ENCODE measurements at places on chromosomes 7 and 10.

DNA sequence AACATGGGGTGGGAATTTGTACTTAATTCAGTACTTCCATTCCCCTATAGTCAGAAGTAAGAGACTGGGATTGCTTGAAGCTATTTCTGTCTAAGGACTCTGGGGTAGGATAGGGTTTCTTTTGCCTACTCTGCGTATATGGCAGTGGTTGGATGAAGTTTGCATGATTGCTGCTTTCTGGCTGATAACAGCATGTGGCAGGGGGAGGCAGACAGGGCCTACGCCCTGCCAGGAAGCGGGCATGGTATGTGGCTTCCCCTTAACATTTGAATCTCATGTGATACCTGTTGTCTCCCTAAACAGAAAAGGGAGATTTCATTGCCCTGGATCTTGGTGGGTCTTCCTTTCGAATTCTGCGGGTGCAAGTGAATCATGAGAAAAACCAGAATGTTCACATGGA lies 57.1 kb downstream of the TACR2 start:
- no peak for DNase-seq

GRCh38 chr10:21673668-21674067 lies 139.6 kb downstream of the MLLT10 start:
- DNase-seq, result no peak

DNA sequence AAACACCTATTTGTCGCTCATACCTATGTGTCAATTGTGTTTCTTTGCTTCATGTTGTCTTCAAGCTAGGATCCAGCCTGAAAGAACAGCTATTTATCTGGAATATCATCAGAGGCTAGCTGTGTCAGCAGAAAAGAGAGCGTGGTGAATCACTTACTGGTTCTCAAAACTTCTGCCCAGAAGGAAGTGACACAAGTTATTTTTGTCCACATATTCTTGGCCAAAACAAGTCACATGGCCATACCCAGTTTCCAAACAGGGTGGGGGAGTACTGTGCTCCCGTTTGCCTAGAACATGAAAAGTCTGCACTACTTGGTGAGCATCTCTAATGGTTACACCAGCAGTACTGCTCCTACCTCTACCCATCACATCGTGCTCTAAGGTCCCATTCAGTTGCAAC lies 160.9 kb upstream of the CSTF2T start:
- DNase-seq, result peak; percentile 63

DNA sequence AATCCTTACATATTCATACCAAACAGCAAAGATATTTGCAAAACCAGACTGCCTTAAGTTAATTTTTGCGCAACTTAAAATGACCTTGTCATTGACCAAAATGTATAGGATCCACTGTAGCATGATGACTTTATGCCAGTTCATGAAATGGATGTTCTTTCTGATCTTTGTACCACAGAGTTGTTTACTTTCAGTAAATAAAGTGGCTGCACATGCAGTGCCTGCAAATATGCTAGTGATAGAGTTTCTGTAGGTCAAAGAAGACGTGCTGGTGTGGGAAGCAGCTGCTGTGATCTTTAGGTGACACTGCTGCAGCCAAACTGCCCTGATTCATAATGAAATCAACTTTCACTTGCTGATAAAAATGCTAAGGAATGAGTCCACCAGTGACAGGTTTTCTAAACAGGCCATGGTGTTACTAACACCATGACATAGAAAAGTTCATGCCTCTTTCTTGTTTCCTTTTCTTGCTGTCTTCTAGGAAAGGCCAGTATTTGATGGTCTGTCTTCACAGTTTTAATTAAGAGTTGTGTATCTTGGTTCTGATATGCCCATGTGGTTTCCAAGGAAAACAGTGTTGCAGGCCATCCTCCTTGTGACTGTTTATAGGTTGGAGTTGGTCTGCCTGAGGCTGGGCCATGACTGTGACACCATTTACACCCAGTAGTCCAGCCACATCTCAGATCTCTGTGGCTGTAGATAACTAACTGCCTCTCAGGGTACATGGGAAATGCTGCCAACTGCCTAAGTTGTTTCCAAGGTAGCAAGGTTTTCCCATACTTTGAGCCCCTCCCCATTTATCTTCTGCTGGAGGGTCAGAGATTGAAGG lies 62.5 kb downstream of the INSYN2A start:
- DNase-seq, result no peak

DNA sequence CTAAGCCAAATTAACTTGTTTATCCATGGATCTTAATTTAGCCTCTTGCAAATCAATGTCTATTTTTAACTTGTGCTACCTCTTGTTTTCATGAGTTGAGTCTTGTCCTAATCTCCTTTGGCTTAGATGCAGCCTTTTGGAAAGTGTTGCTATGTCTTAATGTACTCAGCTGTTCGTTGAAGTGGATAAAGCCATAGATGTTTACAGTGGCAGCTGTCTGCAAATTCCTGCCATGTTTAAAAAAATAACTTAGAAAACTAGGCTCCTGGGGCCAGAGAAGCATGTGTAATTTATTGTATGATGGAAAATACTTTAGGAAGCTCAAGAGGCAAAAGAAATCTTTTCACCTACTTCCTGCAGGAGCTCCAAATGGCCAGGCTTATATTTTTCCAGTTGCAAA lies 253.1 kb upstream of the RHOBTB1 start:
- DNase-seq, result no peak

- no peak for DNase-seq
Measured at GRCh38 chr7:73642834-73643233, 18.5 kb upstream of the MLXIPL start.

GRCh38 chr7:158000160-158000559 lies 587.5 kb downstream of the PTPRN2 start:
- DNase-seq, result no peak

DNA sequence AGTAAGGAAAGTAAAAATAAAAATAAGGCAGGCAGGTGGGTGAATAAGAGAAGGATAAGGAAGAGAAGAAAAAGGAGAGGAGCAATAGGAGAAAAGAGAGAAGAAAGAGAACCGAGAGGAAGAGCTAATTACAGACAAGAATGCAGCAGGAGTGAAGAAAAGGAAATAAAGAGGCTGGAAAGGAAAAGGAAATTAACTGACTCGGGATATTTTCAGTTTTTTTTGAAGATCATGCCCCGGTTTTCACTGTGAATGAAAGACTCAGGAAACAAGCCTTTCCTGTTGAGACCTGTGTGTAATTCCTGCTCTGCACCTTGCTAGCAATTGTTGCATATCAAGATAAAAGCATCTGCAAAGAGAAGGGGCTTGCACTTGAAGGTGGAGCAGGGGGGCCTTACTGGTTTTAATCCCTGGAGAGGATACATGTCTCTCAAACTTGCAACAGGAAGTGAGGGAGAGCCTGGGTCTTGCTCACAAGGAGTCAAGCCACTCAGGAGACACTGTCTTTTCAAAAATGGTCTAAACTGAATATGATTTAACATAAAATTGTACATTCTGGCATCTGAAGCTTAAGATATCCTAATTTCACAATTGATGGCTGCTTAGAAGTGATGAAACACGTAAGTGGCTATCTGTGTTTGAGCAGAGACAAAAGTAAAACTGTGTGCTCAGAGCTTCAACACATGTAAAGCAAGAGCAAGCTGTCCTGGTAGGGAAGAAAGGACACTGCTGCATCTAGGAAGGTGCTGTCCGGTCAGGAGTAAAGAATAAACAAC lies 157.6 kb downstream of the FAM107B start:
- DNase-seq, result no peak

- no peak for DNase-seq
Measured at GRCh38 chr7:2202901-2203765, 29.6 kb downstream of the MAD1L1 start.

DNA sequence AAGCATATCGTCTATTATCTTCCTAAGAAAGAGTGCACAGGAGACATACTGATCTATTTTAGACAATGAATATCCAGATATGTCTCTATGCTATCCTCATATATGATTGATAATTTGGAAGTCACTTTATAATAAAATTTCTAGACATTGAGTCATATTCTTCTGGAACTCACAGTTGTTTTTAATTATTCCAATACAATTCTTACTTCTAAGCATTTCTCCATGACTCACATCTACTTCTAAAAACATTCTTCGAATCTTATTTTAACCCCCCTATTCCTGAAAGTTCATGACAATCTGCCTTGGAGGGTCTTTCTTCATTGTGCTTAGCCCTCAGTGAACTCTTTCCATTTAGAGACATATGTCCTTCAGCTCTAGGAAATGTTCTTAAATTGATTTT lies 368.1 kb downstream of the MDFIC start:
- DNase-seq, result no peak

GRCh38 chr10:81680359-81680758 lies 194.6 kb upstream of the NRG3 start:
- DNase-seq, result no peak

DNA sequence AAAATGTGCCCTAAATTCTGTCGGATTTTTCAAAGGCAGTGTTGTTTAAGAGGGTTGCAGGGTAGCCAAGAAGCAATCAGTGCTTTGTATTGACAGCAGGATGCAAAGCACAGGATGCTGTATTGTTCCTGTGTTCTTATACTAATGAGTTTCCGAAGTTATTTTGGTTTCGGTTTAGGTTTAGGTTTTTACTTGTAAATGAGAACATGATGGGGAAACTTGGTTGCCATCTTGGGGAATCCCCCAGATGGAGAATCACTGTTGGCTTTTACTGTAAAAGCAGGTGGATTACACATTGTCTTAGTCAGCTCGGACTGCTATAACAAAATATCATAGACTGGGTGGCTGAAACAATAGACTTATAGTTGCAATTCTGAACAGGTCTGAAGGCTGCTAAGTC lies 72.1 kb downstream of the INHBA start:
- no peak for DNase-seq

DNA sequence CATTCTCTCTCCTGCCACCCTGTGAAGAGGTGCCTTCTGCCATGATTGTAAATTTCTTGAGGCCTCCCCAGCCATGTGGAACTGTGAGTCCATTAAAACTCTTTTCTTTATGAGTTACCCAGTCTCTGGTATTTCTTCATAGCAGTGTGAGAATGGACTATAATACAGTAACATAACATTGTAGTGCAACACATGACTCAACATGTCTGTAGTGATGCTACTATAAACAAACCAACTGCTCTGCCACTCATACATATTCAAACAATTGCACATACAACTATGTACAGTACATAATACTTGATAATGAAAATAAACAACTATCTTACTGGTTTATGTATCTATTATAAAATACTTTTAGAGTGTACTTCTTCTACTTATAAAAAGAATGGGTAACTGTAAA lies 7.1 kb downstream of the ATOH7 start:
- DNase-seq, result no peak

DNA sequence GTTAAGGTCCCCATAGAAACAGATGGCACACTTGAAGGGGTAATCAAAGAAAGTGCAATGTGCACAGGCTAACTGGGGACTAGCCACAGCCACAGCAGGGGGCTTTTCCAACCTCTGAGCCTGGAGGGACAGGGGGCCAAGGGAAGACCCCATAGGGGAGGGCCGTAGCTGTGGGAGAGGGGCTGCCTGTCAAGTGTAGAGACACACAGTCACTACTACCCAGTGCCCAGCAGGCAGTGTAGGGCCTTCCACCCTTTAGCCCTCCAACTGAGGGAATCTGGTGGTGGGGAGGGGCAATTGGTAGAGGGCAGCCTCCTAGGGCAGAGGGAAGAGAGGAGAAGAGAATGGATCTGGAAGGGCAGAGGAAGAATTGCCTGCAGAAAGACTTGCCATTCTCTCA lies 54.6 kb downstream of the CREB5 start:
- no peak for DNase-seq

GRCh38 chr10:117461766-117462423 lies 80.7 kb upstream of the EMX2 start:
- DNase-seq, result no peak
